ENCODE measurements at places on chromosomes 13 and 19. TPM values are rescaled to one million over a fixed set of nuclear protein-coding genes. Genes with fewer than 3 reads are reported as not detected.

MBD3L2B gene
- total RNA-seq: not detected

ANKRD24 gene
- 2.3 TPM for total RNA-seq

CYP2A7 gene
- total RNA-seq: not detected

HRC gene
- under 0.01 TPM for total RNA-seq

PLD3 gene
- 118 TPM for total RNA-seq

SIGLEC10 gene
- total RNA-seq: not detected

KCNC3 gene
- total RNA-seq: 0.28 TPM

GRIK5 gene
- total RNA-seq: 0.19 TPM

TBXA2R gene
- total RNA-seq: 2.1 TPM

KLK14 gene
- not detected for total RNA-seq

VWA8 gene
- total RNA-seq: 16.7 TPM

NKPD1 gene
- total RNA-seq: 0.56 TPM

RGL3 gene
- 7.0 TPM for total RNA-seq

IZUMO2 gene
- total RNA-seq: not detected

CBY2 gene
- not detected for total RNA-seq

LRRC4B gene
- total RNA-seq: 0.38 TPM

ZNF565 gene
- 9.3 TPM for total RNA-seq
